Stimulated activated CD4-positive, alpha-beta T cell treated with anti-CD3 and anti-CD28 coated beads, Interleukin-1b, Interleukin-23, amount 100 ng/mL, for 24 hours (primary cell): ENCODE measurements at places on chromosomes 1 and 21.

- DNase-seq, result no peak
These were observed 46.0 kb upstream of the A3GALT2 start for GRCh38 chr1:33366762-33367484.

DNA sequence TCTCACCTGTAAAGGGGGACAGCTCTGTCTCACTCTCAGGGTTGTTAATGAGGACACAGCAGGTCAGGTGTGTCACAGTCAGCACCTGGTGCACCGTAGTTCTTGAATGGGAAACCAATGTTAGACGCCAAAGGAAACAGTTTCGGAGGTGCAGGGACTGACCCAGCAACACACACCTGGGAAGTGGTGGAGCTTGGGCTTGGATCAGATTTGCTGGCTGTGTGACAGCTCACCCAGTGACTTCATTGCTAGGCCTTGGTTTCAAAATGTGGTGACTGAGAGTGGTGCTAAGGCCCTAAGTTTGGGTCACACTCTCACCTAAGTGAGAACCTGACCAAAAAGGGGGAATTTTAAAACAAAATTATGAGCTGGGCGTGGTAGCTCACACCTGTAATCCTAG lies 34.9 kb downstream of the ALPL start:
- no peak for DNase-seq

DNA sequence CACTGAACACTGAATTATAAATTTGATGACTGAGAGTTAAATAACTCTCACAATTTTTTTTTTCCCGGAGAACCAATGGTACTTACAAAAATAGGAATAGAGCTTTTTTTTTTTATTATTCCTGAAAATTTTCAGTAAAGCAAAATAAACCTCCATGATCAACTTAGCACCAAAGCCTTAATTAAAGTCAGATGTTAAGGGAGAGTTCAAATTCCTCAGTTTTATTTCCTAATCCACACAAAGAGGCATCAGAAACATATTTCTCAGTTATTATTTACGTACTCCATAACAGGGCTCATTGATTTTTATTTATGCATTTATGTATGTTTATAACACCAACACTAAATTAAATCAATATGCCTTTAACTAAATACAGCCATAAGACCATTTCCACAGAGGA lies 55.5 kb downstream of the PLPPR5 start:
- DNase-seq, result no peak

- DNase-seq, result no peak
These were observed 29.0 kb downstream of the SOAT1 start for GRCh38 chr1:179322557-179322956.

DNA sequence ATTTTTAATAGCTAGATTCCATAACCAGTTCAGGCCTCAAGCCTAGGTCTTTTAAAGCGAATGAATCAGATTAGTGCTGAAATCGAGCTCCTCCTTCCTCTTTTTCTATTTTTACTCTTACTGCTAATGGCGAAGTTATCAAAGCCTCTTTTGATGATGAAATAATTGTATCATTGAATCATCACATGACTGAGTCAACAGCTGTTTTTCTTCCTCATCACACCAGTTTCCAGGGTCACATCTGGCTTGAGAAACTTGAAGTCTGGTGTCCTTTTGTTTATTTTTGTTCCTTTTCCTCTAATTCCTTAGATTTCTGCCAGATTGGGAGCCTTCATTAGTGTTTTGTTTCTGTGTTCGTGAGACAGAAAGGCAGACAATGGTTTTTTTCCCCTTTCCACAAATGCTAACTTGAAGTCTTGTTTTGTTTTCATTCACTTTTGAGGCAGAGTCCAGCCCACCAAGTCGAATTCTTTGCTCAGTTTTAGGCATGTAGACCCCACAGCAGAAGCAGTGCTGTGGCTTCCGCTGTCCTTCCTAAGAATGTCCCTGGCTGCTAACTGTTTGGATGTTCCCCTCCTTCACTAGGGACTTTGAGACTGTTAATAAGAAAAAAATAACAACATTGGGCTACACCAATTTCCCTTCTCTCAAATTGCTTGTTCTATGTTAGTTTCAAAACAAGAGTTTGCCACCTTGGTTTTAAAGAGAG lies 51.9 kb upstream of the FMOD start:
- no peak for DNase-seq

DNA sequence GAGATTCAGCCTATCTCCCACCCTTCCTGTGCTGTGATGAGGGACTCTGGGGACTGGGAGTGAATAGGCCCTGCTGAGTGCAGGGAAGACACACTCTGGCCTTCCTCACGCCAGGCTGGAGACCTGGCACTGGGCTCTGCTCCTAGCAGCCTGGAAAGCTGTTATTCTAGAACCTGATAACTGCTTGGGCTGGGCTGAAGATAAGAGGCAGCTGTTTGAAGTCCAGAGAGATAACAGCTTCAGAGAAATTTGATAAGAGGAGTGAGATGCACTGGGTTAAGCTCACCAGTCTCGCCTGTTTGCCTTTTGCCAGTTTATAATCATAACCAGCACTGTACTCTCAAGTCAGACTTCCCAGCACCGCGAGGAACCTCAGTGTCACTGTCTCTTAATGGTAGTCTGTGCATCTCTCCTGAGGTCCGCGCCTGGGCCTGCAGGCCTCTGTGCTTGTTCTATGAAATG lies 46.6 kb upstream of the GPR37L1 start:
- no peak for DNase-seq
